NCI-H1694 (cell line): ENCODE measurements at places on chromosomes 2 and 18.

GRCh38 chr2:198220763-198221610 is 416.6 kb downstream of the PLCL1 start:
- no peak for DNase-seq

- DNase-seq: no peak
Measured at GRCh38 chr2:142180820-142181533, 50.2 kb upstream of the LRP1B start.

DNA sequence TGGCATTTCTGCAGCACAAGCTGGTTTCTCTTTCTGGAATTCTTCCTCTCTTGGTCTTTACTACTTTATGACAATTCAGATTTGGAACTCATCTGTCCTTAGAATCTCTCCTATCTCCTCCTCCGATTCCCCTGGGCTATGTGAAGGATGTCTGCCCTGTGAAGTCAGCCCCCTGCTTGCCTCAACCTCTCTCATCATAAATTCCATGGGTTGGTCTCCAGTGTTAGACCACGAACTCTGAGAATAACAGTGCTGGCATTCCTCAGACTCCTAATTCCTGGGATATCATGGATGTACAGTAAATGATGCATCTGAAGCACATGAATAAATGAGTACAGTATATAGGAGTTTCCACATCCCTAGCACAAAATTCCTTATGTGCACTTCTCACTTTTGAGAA is 21.0 kb upstream of the CYRIA start:
- no peak for DNase-seq

DNA sequence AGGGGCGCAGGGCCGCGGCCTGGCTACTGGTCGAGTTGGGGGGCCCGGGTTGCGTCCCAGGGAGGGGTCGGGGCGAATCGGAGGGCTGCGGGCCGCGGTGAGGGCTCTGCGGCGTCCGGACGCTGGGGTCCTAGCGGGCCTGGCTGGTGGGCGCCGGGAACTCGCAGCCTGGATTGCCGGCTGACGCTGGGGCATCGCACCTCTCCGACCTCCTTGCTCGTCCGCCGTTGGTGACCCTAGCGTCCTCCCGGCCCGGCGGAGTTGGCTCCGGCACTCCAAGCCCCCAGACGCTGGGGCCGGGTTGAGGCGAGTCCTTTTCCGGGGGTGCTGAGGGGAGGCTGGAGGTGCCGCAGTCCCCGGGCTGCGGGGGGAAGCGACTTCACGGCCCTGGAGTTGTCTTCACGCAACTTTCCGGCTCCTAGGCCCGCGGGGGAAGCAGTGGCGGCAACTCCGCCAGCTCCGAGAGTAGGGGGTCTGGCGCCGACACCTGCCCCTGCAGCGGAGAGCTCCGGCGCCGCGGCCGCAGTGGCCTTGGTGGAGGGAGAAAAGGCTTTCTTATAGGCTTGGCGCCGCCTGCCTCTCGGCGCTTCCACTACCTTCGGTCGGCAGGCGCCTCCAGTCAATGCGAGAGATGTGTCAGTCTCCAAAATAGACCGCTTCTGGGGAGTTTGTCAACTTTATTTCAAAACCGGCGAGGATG is 70.3 kb downstream of the HAUS1 start:
- DNase-seq: no peak

DNA sequence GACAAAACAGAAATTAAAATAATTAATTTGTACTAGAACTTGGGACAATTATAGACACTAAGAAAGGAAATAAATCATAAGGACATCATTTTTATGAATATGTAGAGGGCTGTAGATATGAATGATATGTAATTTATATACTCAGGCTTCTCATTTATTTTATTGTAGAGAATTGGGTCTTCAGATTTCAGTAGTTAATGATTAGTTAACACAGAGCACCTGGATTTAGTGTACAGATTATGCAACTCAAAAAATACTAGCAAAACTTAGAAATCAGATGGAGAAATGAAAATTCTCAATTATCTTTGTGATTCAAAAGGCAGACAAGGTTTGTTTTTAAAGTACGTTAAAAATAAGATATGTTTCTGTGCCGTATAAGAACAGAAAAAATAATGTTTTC is 1311.7 kb upstream of the SLC39A10 start:
- DNase-seq: no peak

DNA sequence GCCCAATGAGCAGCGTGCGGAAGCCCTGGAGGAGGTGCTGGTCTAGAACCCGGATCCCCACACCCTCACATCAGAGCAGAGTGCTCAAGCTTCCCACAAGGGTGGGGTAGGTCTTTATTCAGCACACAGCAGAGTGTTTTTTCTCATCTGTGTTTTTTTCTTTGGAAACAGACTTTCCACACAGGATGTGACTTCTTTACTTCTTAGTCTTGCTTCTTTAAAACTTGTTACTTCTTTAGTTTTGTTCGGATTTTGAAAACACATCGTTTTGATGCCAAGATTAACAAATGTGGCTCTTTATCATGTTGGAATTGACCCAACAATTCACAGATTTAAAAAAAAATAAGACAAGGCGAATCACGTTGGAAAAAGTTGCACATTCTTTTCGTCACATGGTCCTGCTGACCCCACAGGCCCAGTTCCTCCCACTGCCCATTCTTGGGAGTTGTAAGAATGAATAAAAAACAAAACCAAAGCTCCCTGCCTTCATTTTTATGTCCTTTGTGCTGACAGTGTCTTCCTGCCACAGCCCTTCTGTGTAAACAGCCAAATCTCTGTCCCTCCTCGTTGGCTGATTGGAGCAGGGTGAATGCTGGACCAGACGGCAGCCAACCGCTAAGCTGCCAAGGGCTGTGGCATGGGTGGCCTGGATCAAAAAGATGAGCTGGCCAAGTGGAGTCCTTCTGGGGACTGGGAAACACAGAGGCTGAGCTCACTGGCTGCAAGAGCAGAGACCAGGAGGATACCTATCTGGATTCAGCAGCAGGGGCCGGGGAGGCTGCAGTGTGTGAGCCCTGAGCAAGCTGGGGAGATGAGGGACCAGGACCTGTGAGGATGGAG is 81.6 kb downstream of the TWIST2 start:
- DNase-seq: no peak

DNA sequence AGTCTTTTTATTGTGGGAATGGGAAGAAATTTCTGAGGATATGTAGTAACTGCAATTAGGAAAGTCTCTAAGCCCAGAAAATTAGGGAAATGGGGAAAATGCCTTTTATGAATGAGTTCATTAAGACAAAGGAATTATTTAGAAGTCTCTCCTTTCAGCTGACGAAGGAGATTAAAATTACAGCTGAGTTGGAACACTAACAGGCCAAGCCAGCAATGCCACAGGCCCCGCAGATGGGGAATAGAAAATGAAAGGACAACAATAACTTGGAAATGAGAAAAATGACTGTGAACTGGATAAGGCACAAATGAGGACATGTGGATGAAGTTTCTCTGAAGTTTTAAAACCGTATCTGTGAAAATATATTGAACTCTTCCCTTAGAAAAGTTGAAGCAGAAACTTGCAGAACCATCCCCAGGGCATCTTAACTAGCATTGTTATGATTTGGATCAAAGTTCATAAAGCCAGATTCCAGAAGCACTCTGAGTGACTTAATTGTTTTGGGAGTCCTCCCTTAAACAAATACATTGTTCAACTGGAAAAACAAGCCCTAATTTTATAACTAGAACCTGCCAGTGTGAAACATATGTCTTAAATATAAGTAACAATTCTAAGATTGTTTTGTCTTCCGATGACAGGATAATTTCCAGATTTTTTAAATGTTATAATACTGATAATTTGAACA is 51.3 kb downstream of the C2orf76 start:
- DNase-seq: no peak

GRCh38 chr2:216485745-216486144 is 12.9 kb upstream of the RPL37A start:
- DNase-seq: no peak

DNA sequence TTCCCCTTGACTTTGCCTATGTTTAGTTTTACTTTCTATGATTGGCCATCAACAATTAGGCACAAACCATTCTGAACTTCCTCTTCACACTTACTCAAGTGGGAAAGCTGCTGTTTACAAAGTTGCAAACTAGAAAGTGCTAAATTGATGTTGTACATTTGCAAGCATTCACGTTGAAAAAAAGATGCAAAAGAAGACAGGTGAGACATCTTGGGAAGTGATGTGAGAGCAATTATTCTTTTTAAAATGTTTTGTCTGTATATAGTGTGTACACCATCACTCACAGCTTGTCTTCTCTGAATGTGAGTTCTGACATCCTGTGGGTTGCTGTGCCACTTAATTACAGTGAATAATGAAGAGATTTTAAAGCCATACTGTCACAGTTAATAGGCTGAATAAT is 874.1 kb upstream of the LRATD1 start:
- DNase-seq: no peak

DNA sequence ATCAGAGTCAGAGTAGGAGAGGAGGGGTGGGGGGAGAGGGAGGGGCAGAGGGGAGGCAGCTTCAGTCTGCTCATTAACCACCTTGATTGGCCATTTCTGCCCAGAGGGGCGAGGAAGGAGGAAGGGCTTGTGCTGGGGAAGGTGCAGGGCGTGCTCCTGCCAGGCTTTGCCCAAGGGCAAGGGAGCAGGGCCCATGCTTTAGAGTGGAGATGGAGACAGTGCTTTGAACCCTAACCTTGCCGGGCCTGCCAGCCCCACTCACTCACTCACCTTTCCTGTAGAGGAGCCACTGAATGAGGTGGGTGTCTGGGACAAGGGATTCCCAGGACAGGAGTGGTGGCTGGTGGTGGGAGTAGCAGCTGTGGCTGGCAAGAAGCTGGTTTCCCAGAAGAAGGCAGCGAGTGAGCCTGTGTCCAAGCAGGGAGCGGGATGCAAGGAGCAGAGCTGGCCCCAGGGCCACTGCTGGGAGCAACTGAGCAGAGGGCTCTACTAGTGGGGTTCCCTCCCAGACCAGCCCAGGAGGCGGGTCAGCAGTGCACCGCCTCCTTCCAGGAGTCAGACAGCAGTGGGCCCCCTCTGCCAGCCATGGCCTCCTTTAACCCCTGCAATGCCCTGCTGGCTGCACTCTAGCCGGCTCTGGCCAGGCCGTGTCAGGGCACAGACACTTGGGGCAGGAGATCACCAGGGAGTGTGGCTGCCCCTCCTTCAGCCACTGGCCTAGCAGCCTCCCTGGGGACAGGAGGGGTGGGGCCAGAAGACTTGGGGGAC is 3.6 kb upstream of the RUFY4 start:
- DNase-seq: no peak

DNA sequence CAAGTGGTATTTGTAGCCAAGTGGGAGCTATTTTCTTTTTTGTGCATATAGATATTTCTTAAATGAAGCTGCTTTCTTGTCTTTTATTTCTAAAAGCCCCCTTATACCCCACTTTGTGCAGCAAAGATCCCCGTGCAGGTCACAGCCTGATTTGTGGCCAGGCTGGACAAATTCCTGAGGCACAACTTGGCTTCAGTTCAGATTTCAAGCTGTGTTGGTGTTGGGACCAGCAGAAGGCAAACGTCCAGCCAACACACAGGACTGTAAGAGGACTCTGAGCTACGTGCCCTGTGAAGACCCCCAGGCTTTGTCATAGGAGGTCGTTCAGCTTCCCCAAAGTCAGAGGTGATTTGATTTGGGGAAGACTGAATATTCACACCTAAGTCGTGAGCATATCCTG is 21.9 kb downstream of the FOSL2 start:
- no peak for DNase-seq

GRCh38 chr18:49072524-49072934 is 121.8 kb upstream of the SMAD7 start:
- no peak for DNase-seq

- DNase-seq: no peak
Measured at GRCh38 chr2:209960045-209960444, 42.4 kb upstream of the RPE start.

- no peak for DNase-seq
Measured at GRCh38 chr2:237497009-237497837, 10.2 kb downstream of the MLPH start.

DNA sequence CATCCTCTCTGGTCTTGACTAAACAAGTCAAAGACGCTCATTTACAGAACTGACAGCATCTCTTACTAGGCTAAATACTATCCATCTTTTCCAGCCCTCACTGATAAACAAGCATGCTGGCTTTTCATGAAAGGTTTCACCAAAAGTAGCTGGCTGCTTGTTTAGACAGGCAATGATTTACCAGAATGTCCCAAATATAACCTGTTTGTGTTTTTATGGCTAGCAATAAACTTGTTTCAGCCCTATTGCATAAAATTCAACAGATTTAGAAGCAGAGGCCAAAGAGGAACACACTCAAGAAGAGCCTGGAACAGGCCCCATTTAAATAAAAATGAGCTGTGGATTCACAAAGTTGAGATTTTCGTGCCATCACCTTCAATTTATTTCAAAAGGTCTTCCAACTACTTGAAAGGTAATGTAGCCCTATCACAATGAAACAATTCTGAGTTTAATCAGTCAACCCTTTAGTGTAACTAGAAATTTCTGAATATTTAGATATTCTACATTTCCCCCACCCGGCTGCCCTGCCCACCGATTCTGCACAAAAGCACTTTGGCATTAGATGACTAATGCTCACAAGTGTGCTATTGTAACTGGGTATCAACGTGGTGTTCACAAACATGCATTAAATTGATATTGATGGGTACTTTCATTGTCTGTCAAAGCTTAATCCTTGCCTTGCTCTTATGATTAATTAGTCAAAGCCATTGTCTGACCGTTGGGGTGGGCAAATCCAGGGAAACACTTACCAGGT is 54.0 kb downstream of the ST6GAL2 start:
- DNase-seq: no peak

- no peak for DNase-seq
Measured at GRCh38 chr2:83970217-83970929, 488.7 kb downstream of the SUCLG1 start.

DNA sequence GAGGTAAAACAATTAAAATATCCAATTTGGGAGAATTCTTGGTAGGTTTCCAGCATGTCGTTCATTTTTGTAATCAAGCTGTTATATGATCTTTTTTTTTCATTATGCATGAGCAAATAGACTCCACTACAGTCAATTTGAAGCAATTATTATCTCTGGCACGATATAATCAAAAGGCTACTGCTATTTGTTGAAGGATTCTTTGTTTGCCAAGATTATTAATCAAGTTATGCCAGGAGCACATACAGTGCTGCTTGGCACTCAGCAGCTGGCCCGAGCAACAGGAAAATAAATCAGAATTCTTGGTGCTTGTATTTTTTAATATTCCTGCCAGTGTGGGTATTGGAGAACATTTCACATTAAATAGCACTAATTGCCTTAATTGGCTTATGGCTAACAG is 279.5 kb downstream of the RND3 start:
- DNase-seq: peak; percentile 77

- DNase-seq: no peak
Measured at GRCh38 chr2:85413592-85414420, 3.6 kb upstream of the CAPG start.

DNA sequence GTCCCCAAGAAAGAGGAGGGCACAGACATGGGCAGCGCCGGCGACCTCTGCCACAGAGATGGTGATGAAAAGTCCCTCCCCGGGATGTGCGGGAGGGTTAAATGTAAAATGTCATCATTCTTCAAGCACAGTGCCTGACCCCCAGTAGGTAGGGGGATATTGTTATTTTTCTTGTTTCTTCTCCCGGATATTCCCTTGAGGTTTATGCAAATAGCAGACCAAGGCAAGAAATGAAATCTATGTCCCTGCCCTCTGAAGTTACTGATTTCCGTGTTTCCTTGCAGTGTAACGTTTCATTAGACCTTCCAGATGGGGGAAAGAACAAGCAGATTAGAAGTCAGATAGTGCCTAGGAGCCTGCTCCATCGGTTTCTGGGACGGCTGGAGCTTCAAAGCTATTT is 158.3 kb downstream of the KLHL29 start:
- no peak for DNase-seq
